Bone marrow (tissue), 2 donors: ENCODE measurements at places on chromosomes 3 and 15.

DNA sequence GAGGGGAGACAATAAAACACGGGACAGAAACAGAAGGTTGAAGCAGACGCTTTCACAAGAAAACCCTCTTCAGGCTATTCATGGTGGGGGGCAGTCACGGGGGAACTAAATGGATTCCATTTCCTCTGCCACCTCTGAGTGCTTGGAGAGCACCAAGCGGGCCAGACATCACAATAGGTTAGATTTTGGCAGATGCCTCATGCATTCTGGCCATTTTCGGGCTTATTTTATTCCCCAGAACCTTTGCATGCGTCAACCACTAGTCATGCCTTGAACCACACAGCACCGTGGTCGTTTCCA is 82.2 kb downstream of the RORA start:
- no peak for DNase-seq

GRCh38 chr3:13598201-13598600 is 49.3 kb downstream of the FBLN2 start:
- no peak for DNase-seq

- DNase-seq, result no peak
Measured at GRCh38 chr3:35088943-35089342, 550.4 kb upstream of the ARPP21 start.

DNA sequence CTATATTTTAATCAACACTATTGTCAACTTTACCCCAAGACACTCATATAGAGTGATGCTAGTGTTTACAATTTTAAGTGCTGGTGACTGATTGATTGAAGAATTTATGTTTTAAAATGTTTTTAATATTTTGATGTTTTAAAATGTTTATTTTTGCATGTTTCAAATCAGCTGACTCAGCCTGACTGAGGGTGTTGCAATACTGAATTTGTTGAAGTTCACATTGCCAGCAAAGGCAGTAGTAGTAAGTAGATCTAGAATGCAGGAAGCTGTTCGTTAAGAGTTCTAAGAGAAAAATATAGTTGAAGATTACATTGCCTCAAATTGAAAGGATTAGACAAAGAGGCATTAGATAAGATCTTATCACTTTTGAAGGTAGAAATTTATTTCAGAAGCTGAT is 977.6 kb downstream of the IGSF11 start:
- no peak for DNase-seq

- no peak for DNase-seq
Measured at GRCh38 chr3:143294188-143294587, 174.6 kb downstream of the CHST2 start.

GRCh38 chr15:35549567-35549966 is 3.6 kb upstream of the DPH6 start:
- DNase-seq, result no peak

- DNase-seq, result no peak
Measured at GRCh38 chr15:49988766-49989165, 130.3 kb downstream of the ATP8B4 start.

DNA sequence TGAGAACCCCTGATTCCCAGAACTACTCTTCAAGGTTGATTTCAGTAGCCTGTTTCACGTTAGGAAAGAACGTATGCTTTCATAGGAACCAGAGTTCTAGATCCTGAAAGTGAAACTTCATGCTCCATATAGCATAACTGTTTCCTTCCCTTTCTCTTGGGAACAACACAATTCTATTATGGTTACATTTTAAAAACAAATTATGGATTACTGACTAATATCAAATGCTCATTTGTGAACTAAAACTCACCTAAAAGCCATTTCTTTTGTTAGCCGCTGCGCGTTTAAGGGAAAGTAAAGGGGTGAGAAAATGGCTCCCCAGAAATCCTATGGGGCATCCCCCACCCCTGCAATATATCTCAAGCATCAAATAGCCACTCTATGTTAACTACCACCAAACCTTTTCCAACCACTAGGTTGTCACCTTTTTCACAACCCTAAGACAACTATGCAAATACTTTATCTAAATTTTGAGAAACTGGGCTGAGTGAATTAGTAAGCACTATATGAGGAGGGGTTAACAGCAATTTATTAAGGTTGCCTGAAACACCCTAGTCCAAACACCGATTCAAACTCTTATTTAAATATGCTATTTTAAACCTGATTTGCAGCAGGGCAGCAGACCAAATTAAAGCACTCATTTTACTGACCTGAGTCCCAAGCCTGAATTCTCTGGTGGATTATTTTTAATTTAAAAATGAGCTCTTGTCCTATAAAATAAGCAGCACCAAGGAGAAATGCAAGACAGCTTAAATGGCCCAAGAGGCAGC is 2.4 kb downstream of the SIAH2 start:
- no peak for DNase-seq

GRCh38 chr3:5056111-5056391 is 66.0 kb upstream of the ARL8B start:
- DNase-seq, result no peak

- DNase-seq, result no peak
Measured at GRCh38 chr3:171960159-171960558, 79.2 kb upstream of the FNDC3B start.
